A549 treated with Mapracorat at 1 μM for 4 hours (cell line): ENCODE measurements at places on chromosomes 1 and 21. TPM values are rescaled to one million over a fixed set of nuclear protein-coding genes. Genes with fewer than 3 reads are reported as not detected.

KCNK1 gene
- 15.8 to 25.2 TPM (median 18.4 TPM) in 5 replicates for total RNA-seq

ASCL5 gene
- 0.09 to 0.13 TPM (median 0.10 TPM) in 3 of 5 replicates, not detected in the others for total RNA-seq

CD101 gene
- total RNA-seq = 0.11 to 0.36 TPM (median 0.23 TPM) in 5 replicates

CD247 gene
- 0.30 to 0.93 TPM (median 0.45 TPM) in 5 replicates for total RNA-seq

PODN gene
- not detected in 5 replicates for total RNA-seq
